ENCODE measurements at places on chromosomes 3 and 15.

DNA sequence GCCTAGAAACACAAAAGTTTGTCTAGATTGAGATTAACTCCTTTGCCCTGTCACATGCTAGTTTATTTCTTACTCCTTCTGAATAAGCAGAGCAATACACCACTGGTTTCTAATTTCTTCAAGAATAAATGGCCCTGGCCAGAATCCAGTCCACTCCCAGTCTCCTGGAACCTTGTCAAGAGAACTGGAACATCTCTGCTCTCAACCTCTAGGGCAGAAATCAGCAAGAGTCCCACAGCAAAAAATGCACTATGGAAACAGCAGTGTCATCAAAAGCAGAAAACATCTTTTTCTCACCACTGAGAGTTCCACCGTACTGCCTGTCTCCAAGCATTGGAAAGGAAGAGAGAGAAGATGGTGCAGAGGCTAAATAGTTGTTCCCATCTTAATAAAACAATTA, 35.9 kb upstream of the PPP2R3A start:
- DNase-seq: no peak

- DNase-seq: no peak
These were observed 62.5 kb upstream of the SNRK start for GRCh38 chr3:43223670-43224364.

GRCh38 chr3:183360971-183361624, 67.3 kb downstream of the MCF2L2 start:
- no peak for DNase-seq

DNA sequence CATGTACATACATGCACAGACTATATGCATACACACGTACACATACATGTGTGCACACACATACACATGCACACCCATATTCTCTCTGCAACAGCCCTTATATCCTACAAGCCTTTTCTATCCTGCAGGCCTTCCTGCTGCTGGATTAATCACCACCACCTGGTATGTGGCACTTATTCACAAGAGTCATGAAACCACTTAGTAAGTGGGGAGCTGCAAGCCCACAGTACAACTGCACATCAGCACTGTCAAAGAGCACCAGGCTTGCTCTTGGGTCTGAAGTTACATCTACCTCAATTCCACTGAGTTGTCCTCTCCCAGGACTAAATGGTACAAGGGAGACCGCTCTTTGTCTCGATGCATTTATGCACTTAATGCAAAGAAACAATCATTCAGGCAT, 233.2 kb downstream of the KLF13 start:
- no peak for DNase-seq

- no peak for DNase-seq
These were observed 5.9 kb downstream of the DUOX2 start for GRCh38 chr15:45107941-45108630.

GRCh38 chr15:95087253-95087609, 855.9 kb downstream of the MCTP2 start:
- DNase-seq: no peak

DNA sequence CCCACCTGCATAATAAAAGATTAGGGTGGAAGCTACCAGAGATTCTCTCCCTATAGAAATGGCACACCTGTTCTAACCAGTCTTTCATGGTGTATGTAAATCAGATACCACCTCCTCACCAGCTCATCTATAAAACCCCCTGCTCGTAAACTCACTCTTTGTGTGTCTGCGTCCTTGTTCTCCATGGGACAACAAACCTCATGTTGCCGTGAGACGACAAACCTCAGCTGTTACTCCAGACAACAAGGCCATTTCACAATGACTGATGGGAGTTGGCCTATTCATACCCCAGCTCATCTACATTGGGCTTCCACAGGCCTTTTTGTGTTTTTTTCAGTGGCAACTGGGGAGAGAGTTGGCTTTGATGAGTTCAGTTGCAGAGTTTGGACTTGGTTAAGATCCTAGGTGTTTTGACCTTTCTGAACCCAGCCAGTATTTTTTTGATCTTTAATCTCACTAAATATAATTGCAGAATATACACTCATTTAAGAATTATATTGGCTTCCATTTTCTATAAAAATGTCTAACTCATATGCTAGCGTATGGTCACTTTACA, 96.6 kb upstream of the LRIG1 start:
- no peak for DNase-seq

GRCh38 chr15:91259077-91259476, 159.0 kb downstream of the SV2B start:
- no peak for DNase-seq

DNA sequence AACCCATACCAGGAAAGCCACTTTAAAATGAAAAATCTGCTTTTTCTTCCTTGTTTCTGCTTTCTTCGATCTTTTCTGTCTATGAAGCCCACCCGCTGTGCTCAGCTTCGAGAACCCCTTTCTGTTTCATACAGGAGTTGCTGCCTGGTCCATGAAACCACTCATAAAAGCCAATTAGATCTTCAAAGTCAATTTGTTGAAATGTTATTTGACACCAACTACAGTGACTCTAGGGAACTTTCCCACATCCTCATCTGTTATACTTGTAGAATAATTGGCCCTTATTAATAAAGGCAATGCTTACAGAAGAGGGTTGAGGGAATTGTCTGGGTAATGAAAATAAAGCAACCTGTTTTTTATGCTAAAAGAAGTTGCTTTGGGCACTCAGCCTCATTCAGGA, 523.6 kb downstream of the OCA2 start:
- DNase-seq: no peak

All from activated naive CD4-positive, alpha-beta T cell (primary cell).